ENCODE measurements at places on chromosomes 4 and X.

DNA sequence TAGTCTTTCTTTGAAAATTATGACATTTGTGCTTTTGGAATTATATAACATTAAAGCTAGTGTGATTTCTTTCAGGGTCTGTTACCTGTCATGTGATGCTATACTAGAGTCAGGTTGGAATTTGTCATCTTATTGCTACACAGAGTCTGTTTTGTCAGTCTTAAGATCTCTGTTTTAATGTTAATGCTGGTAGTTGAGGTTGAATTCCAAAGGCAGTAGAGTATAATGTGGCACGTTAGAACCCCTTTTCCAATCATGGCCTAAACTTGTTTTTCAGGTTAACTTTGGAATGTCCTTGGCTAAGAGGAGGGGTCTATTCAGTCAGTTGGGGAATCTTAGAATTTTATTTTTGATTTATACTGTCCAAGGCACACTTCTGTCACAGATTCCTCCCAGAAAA, 258.5 kb downstream of the PABPC4L start:
- no peak for DNase-seq

DNA sequence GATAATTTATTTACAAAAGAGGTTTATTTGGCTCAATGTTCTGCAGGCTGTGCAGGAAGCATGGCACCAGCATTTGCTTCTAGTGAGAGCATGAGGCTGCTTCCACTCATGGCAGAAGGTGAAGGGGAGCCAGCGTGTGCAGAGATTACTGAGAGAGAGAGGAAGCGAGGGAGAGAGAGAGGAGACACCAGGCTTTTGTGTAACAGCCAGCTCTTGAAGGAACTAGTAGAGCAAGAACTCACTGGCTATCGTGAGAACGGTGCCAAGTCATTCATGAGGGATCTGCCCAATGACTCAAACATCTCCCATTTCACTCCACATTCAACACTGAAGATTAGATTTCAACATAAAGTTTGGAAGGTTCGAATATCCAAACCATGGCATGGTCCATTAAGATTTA, 12.7 kb downstream of the GUCY1A1 start:
- no peak for DNase-seq

GRCh38 chr4:138223231-138223910, 18.8 kb downstream of the SLC7A11 start:
- DNase-seq, result no peak

- DNase-seq, result no peak
Observed at GRCh38 chrX:106725931-106726330, 570 bp upstream of the RNF128 start.

Data from renal cortex interstitium (tissue), 15 donors.